ENCODE measurements at places on chromosomes 7 and 10.

GRCh38 chr7:26201247-26202018 is at the start of gene CBX3:
TSS of gene CBX3 (plus strand) at chr7:26201745. CDS start at chr7:26202999, 1,254 bp downstream.
- no peak for DNase-seq

- no peak for DNase-seq
Measured at GRCh38 chr10:1643908-1644179, 93.5 kb downstream of the ADARB2 start.

GRCh38 chr10:111297351-111297848 is 220.6 kb downstream of the ADRA2A start:
- no peak for DNase-seq

DNA sequence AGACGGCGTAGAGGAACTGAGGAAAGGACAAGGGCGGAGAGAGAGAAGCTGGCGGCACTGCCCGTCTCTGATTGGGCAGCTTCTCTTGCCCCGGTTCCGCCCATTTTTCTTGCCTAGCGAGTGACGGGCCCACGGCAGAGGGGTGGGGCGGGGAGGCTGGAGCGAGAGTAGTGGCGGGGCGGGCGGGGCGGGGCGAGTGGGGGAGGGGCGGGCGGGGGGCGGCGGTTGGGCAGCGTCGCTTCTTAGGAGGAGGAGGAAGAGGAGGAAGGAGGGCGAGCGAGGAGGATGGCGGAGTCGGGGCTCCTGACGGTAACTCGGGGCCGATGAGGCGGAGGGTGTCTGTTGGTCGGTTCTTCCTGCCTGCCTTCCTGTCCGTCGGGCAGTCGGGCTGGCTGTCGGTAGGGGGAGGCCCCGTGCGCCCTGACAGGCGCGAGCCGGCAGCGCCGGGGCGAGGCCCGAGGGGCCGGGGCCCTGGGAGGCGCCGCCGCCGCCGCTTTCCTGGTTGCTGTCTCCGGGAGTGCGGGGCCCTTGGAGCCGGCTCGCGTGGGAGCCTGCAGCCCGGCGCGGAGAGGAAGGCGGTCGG is at the start of gene SHOC2:
Gene SHOC2, plus strand, starts transcription at position 256 of the 583 bp plus-strand sequence. CDS start 44,755 bp downstream, outside the sequence.
- DNase-seq = no peak

GRCh38 chr10:22461891-22462290 is 116.6 kb downstream of the SPAG6 start:
- no peak for DNase-seq
